ENCODE measurements at places on chromosomes 7 and 10.

DNA sequence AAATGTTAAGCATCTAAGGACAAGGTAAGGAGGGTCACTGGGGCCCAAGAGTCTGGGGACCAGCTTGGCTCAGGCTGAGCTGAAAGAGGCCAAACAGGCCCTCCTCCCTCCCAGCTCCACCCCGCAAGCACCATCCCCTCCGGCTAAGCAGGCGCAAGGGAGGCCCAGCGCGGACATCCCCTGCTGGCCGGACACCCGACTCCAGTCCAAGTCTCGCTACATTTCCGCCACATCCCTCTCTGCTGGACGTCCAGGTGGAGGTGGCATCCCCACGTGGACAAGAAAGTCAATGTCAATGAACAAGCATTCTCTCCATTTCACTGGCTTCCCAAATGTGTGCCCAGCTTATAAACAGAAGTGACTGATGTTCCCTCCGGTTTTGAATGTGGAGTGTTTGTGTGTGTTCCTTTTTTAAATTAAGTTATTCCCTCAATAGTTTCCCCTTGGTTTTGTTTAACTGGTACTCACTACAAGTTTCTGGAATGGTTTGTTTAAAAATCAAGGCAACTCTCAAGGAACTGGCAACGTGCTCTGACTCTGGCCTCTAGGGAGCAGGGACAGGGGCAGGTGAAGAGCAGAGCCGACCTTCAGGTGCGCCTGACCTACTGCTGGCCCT lies 35.4 kb downstream of the PSAP start:
- DNase-seq: no peak

DNA sequence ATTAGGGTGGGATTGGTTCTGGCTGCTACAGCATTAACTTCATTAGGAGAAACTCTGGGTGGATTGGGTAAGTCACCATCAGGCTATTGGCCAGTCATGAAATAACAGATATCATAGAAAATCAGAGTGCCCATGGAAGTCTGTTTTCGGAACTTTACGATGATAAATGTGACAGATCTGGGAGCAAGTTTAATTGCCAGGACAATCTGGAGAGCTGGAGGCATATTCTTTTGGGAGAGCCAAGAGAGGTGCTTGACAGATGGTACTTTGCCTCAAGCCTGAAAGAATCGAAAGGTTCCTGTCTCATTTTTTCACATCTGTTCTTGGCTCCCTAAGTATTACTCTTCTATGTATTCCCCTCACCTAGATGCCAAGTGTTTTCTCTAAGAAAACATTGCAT lies 369.9 kb downstream of the CNTNAP2 start:
- no peak for DNase-seq

DNA sequence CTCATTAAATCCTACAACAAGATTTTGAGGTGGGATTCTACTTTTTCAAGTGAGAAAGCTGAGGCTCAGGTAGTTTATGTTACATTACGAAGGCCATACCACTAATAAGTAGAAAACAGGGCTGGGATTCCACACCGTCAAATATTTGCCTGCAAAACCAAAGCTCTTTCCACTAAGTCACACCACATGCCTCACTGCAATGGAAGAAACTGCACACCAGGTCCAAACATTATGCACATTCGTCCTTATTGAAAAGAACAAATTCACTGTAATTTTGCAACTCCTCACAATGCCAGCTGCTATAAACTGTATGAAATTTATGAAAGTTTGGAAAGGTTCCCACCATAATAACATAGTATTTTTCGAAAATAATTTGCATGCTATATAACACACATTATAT lies 66.5 kb downstream of the DGKB start:
- DNase-seq: no peak

GRCh38 chr10:102102421-102102820 lies 17.7 kb downstream of the LDB1 start:
- DNase-seq: no peak

DNA sequence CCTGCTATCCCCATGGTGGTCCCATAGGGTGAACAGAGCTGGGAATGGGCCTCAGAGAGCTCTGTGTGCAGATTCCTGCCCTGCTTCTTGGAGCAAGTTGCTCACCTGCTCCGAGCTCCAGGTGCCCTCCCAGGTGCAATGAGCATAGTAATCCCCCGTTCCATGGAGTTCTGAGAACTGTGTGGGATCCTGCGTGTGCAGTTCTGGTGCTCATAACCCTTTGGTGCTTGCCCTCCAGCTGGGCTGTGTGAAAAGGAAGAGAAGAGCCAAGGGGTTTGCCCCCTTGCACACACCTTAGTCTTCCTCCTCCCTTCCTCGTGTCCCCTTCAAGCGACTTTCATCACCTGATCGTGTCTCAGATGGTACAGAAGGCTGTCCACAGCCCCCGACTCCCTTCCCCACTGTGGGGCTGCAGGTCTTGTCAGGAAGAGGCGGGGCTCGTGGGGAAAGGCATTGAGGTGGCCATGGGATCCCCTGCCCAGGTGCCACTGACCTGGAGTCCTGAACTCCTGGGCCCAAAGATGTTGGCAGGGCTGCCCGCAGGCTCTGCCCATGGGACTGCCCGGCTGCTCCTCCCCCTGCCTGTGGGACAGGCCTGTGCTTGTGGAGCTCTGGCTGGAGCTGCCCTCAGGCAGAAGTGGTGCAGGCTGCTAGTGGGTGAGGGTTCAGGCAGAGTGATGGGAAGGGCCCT lies 21.9 kb upstream of the ZNF488 start:
- no peak for DNase-seq

DNA sequence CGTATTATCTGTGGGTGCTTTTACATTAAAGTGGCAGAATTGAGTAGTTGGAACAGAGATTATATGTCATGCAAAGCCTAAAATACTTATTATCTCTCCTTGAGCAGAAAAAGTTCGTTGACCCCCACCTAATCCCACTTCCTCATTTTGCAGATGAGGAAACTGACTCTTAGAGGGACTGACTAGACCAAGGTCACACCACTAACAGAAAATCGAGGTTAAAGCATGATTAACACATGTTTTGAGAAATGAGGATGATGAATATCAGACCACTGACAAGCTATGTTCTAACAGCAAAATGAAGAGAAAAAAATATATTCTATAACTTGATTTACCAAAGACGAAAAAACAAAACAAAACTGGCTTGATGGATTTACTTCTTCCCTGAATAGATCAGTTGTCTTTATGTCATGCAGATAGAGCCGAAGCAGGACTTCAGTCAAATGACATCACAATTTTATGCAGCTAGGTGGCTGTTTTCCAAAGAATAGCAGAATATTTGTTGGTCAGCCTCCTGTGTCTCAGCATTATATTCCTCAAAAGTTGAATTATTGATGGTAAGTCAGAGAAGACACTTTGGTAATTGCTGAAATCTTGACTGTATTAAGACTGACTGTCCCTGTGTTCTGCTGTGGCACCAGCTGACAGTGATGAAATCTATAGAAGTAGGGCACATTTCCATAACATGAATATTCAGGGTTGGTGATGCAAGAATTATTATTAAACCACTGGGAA lies 24.2 kb upstream of the SMIM30 start:
- no peak for DNase-seq

- DNase-seq: no peak
Measured at GRCh38 chr10:5476918-5477525, 22.3 kb downstream of the CALML5 start.

- no peak for DNase-seq
Measured at GRCh38 chr7:40199076-40199802, 64.4 kb downstream of the SUGCT start.

Measured in T-cell (primary cell).